ENCODE measurements at places on chromosomes 2 and 18.

DNA sequence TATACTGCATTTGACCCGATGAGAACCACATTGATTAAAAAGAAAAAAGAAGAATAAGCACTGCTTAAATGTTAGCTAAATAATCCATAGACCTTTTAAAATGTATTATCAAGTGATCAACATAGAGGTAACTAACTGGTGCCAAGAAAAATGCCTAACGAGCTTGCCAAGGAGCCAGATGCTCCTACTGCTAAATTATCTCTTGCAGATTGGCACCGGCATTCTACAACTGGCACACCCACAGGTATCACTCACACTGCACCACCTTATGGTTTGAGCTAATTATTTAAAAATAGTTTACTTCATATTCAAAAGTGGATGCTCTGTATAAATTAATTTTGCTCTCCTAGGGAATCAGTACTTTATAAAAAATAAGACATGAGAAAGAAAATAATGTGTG, 341.6 kb upstream of the CDH7 start:
- DNase-seq = no peak

DNA sequence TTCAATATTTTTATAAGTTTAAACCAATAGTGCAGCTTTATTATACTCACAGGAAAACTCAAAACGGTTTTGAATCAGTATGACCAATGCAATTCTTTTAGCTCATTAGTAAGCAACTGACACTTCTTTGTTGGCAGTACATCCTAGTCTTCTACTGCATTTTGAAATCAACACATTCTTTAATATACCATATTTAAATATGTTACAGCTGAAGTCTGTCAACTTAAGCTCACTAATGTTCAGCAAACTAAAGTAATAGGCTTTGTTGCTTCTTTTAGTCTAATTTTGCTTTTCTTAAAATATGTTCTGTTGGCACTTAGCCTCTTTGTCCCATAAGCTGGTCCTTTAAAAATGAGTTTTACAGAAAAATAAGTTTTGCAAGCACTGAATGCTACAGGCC, 55.4 kb upstream of the CCBE1 start:
- no peak for DNase-seq

DNA sequence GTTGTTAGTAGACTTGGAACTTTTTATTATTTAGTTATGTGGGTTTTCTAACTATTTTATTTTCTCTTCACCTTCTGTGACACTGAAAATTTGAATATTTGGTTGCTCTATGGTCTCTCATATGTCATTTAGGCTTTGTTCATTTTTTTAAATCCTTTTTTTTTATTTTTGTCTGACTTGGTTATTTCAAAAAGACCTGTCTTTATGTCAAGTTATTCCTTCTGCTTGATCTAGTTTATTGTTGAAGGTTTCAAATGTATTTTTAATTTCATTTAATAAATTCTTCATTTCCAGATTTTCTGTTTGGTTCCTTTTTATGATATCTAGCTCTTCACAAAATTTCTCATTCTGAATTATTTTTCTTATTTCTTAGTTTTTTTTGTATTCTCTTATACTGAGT, 160.6 kb upstream of the ATP5MC3 start:
- no peak for DNase-seq

GRCh38 chr2:184558713-184559464, 39.4 kb upstream of the ZNF804A start:
- no peak for DNase-seq

DNA sequence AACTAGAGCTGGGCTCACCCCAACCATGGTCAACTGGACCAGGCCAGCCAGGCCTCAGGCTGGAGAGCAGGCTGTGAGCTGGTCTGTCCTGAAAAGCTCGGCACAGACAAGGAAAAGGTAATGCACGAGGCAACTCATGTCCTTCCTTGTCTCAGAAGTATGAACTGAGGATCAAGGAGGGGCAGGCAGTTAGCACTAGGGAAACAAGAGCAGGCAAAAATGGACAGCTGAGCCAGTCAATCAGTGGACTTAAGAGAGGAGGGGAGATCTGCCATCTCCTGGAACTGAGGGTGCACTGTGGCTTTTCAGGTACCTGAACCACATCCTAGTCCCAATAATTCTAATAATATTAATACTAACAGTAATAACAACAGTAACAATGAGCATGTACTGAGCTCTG, 20.6 kb upstream of the WIPF1 start:
- no peak for DNase-seq

GRCh38 chr2:160920061-160920460, 240.2 kb upstream of the TANK start:
- no peak for DNase-seq

DNA sequence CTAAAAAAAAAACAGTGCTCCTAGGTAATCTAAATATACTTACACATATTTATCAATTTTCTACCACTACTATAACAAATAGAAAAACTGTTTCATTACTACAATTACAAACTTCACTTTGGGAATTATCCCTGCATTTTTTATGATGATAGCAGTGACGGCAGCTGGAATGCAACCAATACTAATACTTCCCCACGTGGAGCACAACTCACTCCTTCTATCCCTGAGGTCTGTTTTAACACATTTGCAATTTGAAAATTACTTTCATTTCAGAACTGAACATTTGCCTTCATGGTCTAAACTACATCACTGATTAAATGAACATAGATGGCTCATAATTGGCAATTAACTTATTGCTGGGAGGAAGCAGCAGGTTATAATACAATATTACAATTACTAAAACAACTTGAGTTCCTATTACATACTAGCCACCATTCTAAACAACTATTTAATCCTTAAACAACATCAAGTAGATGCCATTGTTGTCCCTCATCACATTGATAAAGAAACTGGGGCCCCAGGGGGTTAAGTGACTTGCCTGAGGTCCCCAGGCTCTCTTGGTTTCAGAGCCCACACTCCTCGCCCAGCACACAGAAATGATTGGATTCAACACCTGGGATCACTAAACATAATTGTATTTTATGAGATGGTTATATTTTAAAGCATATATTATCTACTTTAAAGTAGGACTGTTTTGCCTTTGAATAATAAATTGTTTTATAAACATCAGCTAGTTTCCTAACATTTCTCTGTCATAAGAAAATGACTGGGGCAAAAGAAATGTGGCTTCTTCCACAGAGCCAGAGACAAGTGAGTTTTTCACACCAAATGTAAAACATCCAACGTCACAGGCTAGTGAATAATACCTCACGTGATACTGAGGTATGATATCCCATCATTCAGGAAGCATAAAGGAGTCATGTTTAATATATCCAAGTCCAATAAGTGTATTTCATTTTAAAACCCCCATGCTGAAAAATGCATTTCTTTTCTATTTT, 6.2 kb downstream of the COLEC12 start:
- DNase-seq = no peak

DNA sequence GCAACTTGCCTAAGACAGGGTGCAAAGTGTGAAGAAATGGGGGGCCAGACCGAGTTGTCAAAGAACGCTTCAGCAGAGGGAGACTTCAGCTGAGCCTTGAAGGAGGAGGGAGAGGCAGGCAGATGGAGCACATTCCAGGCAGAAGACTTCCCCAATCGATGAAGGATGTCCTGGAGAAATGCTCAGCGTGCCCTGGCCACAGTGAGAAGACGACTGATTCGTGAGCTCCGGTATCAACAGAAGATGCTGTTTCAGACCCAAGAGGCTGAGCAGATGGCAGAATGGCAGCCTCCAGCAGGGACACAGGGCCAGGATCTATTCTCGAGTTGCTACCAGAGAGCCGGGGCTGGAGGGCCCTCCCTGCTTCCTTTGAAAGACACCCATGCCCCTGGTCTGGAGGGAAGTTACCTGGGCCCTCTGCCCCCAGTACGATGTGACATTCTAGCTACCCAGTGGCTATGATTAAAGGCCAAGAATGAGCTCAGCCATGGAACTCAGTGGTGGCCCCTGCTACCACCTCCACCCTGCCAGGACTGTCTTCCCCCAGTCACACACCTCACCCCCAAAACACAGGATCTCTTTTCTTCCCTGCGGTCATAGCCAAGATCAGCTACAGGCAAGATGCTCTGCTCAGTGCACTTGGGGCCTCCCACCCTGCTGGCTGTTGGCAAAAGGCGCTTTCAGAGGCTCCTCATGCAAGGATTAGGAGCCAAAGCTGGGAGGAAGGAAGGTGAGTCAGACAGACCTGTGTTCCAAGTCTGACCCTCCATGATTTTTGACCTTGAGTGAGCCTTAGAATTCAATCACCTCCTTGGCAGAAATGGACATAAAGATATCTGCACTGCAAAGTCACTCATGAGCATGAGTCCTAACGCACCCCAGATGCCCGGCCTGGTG, 84.3 kb downstream of the TFCP2L1 start:
- no peak for DNase-seq

DNA sequence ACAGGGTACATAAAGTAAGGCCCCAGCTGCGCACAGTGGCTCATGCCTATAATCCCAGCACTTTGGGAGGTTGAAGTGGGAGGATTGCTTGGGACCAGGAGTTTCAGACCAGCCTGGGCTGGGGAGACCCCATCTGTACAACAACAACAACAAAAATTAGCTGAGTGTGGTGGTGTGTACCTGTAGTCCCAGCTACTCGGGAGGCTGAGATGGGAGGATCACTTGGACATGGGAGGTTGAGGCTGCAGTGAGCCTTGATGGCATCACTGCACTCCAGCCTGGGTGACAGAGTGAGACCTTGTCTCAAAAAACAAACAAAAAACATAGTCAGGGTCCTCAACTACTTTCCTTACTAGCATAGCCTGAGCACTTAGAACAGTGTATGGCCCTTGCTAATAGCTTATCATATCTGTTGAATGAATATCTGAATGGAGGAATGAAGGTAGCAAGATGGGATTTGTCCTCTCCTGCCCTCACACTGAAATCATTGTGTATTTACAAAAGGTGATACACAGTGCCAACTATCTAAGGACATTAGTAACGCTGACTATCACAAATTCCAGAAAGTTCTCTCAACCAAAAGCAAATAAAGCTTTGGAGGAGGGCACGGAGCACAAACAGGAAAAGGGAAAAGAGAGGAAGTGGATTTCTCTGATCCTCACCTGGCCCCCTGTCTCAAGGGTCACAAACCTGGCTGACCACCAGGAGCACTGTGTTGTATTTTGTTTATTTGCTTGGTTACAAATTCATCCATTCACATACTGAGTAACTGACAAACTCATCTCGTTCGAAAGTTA, 38.1 kb downstream of the L3MBTL4 start:
- no peak for DNase-seq

DNA sequence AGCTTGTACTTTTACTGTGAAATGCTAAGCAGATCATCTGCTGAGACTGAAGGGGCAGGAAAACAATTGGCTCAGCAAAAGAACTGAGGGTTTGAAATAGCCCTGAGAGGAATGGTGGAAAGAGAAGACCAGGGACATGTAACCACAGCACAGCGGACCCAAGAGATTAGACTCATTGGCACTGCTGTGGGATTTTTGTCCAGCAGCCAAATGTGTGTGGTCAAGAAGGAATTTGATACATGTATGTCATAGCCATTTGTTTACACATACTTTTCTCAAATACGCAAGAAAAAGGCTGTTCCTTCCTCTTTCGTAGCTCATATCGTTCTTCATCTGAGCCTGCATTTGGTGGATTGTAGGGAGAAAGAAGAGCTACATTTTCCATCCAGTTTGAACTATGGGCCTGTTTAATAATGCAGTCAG, 73.8 kb downstream of the TRABD2A start:
- no peak for DNase-seq

DNA sequence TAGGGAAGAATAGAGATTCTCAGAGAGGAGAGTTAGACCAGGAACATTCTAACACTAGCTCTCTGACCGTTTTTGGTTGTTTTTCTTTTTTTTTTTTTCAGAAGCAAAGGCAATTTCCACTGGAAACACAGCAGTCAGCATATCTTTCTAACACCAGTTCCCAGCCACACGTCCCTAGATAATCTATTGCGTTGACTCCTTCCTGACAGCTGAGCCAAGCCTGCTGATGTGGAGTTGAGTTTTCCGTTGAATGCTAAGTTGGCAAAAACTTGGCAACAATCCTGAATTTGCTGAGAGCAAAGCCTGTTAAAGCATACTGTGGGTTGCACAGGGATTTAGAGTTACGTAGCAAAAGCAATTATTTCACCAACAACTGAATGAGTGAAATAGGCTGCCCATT, 19.3 kb downstream of the GAD1 start:
- DNase-seq = no peak

GRCh38 chr2:105783151-105783738, 38.5 kb downstream of the NCK2 start:
- DNase-seq = no peak

- DNase-seq = no peak
These were observed 58.8 kb upstream of the LYPD6 start for GRCh38 chr2:149271575-149271974.

GRCh38 chr2:25123682-25124081, 44.7 kb downstream of the POMC start:
- no peak for DNase-seq

DNA sequence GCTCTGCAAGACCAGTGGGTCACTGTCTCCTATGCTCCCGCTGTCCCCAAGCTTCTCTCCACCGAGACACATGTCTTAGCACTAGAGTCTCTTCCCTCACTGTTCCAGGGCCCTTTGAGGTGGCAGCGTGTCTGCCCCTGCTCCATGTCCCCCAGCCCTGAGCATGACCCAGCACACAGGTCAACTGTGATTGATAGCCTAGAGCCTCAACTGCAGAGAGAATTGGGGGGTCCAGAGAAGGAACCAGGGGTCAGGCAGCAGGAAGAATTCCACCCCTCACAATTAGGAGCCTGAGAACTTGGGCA, 54.6 kb upstream of the ODC1 start:
- DNase-seq = no peak

DNA sequence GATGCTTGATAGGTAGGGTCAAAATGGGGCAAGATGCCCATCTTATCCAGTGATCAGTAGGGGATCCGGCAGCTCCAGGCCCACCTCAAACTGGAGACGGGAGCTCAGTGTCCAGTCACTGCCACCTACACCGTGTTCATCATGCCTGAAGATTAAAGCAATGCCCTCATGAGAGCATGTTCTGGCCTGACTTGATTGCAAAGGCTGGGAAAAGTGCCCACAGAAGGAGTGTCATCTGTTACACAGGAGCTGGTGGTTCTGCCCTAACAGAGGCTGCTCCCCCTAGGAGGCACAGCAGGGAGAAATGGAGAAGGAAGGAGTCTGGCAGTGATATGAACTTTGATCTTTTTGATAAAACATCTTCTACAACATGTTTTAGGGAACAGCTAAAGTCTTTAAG, 92.3 kb downstream of the CCBE1 start:
- no peak for DNase-seq

- DNase-seq = no peak
These were observed 558.7 kb upstream of the TNP1 start for GRCh38 chr2:217418544-217418943.

GRCh38 chr2:16281451-16282335, 341.3 kb downstream of the MYCN start:
- DNase-seq = no peak

- DNase-seq = no peak
These were observed 71.6 kb upstream of the CYP1B1 start for GRCh38 chr2:38147333-38148121.

DNA sequence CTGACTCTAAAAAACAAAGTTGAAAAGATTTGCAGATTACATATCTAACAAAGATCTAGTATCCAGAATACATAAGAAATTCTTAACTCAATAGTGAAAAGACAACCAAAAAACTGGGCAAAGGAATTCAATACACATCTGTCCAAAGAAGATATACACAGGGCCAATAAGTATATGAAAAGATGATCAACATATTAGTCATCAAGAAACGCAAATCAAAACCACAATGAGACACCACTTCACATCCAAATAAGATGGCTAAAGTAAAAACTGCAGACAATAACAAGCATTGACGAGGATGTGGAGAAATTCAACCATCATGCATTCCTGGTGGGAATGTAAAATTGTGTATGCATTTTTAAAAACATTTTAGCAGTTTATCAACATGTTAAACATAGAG, 256.0 kb downstream of the EIPR1 start:
- DNase-seq = no peak

GRCh38 chr2:238914648-238915015, 66.7 kb downstream of the TWIST2 start:
- DNase-seq = no peak
